ENCODE measurements at places on chromosomes 1 and 21.

- no peak for DNase-seq
These were observed 29.4 kb upstream of the RAB3GAP2 start for GRCh38 chr1:220301630-220302029.

DNA sequence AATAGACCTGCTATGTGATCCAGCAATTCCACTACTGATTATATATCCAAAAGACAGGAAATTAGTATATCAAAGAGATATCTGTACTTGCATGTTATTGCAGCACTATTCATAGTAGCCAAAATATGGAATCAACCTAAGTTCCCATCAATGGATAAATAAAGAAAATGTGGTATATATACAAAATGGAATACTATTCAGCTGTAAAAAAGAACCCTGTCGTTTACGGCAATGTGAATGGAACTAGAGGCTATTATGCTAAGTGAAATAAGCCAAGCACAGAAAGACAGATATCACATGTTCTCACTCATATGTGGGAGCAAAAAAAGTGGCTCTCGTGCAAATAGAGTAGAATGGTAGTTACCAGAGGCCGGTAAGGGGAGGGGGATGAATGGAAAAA is 9.2 kb downstream of the DNAH14 start:
- DNase-seq = no peak

GRCh38 chr1:26285366-26286063 is 5.6 kb downstream of the SH3BGRL3 start:
- no peak for DNase-seq

GRCh38 chr1:227343206-227343605 is 24.9 kb upstream of the CDC42BPA start:
- no peak for DNase-seq
